ENCODE measurements at places on chromosomes 12 and 14.

DNA sequence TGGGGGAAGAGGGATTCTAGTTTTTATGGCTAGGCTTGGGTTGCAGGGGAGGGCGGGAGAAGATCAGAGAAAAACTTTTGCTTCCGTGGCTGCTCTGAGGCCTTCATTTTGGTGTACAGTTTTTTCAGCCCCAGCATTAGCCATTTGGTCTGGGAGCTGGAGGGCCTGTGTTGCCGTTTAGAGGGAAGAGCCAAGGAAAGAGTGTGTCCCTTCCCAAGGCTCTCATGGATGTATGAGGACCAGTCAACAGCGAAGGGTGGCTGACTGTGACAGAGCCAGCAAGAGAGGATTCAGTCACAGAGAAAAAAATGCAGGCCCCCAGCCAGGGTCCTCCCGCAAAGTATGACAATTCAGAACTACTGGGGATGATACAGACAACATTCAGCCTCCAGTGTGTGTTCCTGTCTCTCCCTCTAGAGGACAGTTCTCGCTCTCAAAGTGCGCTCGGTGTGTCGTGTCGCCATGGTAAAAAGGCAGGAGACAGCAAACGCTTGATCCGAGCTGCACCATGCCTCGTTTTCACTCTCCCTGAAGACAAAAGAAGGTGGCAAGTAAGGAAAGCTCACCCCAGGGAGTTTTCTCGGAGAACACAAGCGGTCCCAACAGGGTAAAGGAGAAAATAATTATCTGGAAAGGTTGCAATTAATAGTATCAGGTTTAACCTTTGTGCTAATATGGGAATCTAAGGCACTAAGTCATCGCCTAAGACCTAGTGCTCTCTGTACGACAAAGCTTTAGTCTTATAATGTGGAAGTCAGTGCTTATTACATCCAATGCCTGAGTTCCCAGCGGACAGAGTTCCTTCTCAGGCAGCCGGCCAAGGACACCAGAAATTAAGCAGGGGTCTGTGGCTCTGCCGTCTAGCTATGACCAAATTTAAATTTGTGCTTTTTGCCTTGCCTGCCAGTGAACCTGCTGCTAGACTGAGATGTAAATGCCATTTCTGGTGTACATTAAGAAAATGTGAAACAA, 157.3 kb upstream of the PLXNC1 start:
- peak; percentile 40 for DNase-seq

DNA sequence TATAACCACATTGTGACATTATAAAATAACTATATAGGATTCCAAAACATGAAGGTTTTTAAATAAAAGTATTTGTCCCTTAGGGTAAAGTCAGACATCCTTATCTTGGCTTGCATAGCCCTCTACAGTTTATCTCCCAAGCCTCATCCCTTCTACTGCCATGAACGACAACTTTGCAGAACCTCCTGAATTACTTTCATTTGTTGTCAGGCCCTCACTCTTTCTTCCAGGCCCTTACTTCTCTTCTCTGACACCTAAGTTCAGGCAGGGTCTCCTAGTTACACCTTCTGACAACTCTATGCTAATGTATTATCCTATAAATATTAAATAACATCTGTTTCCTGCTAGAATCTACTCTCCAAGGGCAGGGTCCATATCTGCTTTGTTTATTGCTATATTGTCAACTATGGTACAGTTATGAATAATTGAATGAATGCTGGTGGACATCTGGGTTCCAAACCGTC, 115.7 kb upstream of the MDM1 start:
- DNase-seq, result no peak

DNA sequence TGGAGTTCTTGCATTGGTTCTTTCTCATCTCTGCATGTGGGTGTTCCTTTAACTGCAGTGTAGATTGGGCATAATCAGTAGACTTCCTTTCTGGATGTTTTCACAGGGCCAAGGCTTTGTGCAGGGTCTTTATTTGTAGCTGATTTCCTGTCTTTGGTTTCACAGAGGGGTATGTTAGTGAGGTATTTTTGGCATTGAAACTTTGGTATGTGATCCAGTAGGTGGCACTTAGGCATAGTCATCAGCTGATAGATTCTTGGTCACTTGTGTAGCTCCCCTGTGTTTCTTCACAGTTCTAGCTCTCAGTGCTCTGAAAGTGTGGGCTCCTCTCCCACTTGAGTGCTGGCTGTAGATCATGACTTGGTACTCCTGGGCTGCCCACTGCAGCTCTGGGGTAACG, 52.7 kb upstream of the LMO3 start:
- DNase-seq, result no peak

GRCh38 chr14:104367866-104368750, 211.5 kb upstream of the C14orf180 start:
- DNase-seq, result no peak

- DNase-seq, result peak; percentile 28
Observed at GRCh38 chr12:57342207-57342691, 88.6 kb downstream of the R3HDM2 start.

GRCh38 chr12:124764451-124764850, 99.2 kb downstream of the SCARB1 start:
- no peak for DNase-seq

DNA sequence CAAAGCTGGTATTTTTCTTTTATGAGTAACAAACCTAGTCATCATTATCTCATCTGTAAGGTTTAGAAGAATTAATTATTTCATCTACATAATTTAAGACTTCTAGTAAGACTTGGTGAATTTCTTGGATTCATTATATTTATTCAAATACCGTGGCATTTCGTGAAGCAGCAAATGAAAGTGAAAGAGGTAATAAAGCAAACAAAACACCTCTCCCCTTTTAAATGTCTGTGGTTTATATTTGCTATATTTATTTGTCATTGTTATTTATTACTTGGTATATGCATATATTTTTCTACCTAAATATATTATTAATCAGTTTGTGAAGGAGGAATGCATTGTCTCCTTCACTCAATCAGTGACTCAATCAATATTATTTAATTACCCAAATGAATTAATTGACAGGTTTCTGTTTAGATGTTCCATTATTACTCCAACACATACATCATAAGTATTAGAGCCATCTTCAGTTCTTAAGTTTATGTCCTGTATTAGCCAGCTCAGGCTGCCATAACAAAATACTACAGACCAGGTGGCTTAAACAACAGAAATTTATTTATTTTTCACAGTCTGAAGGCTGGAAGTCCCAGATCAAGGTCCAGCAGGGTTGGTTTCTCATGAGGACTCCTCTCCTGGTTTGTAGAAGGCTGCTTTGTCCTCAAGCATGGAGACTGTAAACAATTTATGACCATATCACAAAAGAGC, 6.6 kb downstream of the CFAP54 start:
- no peak for DNase-seq

- no peak for DNase-seq
Observed at GRCh38 chr12:86456241-86456640, 200.1 kb upstream of the MGAT4C start.

- DNase-seq, result no peak
Observed at GRCh38 chr12:124017064-124017463, 44.0 kb downstream of the ZNF664 start.

- DNase-seq, result no peak
Observed at GRCh38 chr12:27906658-27907473, 65.7 kb downstream of the PTHLH start.

DNA sequence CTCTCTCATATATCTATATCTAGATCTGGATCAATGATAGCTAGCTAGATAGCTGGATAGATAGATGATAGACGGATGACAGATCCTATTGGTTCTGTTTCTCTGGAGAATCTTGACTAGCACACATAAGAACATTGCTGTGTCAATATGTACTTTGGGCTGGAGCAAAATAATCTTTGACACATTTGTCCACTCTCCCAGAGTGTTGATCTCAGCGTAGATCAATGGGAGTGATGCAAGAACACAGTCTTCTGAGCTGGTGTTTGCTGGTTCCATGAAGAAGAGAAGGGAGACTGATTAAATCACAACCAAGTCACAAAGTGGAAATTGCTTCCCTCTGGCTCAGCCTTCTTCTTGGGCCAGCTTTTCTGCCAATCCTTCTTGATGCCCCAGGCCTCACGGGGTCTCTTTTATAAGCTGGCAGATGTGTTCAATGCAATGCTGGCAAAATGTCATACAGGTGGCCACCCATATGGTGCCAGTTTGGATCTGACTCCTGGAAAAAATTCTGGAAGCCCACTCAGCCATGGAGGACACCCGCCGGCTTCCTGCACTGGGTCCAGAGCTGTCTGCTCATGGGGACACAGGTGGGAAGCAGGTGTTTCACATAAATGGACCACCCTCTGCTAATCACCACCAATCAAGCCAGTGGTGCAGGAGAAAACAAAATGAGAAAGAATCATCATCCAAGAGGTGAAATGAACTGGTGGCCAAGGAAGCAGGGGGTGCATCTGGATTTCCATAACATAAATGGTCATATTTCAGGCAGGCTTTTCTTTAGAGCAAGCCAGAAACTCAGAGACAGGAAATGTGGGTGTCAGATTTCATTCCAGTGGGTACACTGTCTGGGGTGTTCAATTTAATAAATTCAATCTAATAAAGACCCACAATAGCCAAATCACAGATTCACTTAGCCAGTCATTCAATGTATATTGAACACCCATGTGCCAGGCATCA, 310.3 kb downstream of the DPF3 start:
- DNase-seq, result no peak

GRCh38 chr12:14394317-14395073, 29.0 kb downstream of the ATF7IP start:
- DNase-seq, result peak; percentile 29

DNA sequence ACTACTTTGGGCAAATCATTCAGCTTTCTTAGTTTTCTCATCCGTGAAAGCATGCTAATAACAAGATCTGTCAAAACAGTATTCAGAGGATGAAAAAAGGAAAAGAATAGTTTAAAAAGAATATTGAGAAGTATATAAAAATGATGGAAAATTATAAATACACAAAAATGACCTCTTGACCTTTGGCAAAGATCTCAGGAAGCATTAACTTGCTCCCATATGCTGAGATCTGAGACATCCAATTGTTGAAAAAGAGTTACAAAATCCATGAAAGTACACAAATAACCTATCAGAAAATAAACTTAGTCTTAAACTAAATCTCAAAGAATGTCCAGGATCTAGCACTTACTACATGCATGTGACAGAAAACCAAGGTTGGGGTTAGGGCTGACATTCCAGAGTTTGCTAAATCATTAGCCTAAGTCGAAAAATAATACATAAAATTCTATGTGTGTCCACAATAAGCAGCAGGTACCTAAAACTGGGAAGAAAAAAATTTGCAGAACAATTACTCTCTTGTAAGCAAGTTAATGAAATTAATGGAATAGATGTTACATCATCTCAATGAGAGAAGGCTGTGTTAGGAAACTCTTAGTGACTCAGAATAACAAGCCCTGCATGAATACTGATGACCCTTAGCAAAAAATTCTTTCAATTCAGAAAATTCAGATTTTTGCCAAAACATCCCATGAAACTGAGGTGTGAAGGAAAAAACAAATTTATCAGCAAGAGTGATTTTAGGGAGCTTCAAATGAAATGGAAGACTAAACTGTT, 3.4 kb downstream of the PAH start:
- no peak for DNase-seq

DNA sequence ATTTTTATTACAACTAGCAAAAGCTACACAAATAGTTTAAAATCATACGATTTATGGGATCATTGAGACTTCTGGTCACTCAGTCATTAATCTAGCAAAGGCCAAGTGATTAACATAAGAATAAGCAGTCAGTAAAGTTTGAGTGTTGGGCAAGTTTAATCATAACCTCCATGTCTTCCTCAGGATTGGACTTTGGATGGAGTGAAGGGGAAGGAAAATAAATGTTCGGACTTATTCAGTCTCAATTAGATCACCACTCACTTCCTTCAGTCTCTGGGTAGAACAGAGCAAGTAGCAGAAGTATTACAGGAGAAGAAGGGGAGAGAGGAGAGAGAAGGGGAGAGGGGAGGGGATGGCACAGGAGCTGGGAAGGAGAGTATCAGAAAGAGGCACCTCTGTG, 31.4 kb downstream of the CPM start:
- no peak for DNase-seq

DNA sequence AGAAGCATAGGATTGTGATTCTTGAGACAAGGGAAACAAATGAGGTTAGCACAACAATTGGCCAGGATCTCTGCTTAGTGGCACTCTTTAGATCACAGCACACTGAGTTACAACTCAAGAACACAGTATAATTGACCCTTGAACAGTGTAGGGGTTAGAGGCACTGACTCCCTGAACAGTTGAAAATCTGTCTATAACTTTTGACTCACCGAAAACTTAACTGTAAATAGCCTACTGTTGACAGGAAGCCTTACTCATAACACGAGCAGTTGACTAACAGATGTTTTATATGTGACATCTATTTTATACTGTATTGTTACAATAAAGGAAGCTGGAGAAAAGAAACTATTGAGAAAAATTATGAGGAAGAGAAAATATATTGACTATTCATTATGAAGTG, 296.1 kb downstream of the RERGL start:
- DNase-seq, result no peak

DNA sequence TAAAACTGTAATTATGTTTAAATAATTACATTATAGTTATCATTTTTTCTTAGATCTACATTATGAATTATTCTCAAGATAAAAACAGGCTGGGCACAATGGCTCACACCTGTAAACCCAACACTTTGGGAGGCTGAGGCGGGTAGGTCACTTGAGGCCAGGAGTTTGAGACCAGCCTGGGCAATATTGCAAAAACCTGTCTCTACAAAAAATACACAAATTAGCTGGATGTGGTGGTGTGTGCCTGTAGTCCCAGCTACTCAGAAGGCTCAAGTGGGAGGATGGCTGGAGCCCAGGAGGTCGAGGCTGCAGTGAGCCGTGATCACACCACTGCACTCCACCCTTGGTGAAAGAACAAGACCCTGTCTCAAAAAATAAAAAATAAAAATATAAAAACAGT, 40.3 kb upstream of the KCNJ8 start:
- DNase-seq, result no peak

- no peak for DNase-seq
Observed at GRCh38 chr12:8996682-8997405, 7.5 kb downstream of the KLRG1 start.

DNA sequence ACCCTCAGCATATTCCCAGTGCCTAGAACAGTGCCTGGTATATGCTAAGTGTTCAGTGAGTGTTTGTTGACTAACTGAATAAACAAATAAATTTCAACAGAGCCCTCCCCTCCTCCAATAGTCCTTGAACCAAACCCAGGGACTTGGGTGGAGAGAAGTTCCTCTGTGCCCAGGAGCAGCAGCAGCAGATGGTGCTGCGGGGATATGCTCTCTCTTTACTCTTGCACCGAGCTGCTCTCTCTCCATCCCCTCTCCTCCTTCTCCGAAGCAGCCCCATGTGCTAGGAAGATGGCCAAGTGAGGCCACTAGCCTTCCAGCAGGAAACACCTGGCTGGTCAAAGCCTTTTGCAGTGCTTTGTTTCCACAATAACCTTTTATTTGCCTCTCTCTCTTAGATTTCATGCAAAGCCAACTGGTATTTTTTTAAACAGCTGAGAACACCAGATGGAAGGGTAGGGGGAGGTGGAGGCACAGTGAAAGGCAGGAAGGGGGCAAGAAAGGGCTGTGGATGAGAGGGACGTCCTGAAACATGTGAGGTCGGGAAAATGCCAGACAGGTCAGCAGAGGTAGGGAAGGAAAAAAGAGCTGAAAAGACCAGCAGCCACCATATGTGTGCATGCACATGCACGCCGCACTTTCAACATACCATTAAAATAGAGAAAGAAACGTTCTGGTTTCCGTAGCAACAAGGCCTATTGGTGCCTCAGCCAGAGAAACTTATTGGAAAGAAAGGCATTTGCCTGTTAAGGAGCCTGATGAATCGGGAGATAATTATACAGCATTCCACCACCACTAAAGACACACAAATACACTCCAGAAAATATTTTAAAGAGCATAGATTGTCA, 78.9 kb downstream of the EMP1 start:
- DNase-seq, result no peak

Measured in right kidney (tissue), 9 donors.